Activated naive CD4-positive, alpha-beta T cell treated with anti-CD3 and anti-CD28 coated beads, Interleukin-2, amount 10 ng/mL, durations not matched to agents 7 days and 5 days (primary cell): ENCODE measurements at places on chromosomes 1 and 21.

- DNase-seq: no peak
Observed at GRCh38 chr1:95408507-95409136, 174.6 kb downstream of the RWDD3 start.

DNA sequence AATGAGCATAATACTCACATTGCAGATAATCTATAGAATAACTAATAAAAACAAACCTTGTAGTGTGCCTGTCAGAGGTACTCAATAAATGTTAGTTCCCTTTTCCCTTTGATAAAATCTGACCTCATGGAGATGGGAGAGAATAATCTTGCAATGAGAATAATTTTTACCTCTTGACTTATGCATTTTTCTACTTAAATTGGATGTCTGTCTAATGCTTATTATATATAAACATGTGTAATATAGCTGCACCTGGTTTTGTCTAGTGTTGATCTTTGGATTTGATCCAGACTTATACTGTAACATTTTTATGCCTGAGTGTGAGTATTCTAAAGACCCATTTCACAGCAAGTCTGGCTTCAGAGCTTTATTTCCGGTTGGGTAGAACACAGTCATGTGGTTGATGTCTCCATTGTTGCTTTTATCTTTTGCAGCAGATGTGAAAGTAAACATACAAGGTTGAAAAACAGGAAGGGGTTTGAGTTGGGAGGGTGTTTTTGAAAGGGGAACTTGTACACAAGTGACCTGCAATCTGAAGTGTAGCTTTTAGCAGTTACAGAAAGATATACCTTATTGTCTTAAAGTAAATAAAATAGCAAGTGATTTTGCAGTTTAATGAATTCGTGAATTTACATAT, 12.4 kb downstream of the EPB41 start:
- peak; percentile 55 for DNase-seq

DNA sequence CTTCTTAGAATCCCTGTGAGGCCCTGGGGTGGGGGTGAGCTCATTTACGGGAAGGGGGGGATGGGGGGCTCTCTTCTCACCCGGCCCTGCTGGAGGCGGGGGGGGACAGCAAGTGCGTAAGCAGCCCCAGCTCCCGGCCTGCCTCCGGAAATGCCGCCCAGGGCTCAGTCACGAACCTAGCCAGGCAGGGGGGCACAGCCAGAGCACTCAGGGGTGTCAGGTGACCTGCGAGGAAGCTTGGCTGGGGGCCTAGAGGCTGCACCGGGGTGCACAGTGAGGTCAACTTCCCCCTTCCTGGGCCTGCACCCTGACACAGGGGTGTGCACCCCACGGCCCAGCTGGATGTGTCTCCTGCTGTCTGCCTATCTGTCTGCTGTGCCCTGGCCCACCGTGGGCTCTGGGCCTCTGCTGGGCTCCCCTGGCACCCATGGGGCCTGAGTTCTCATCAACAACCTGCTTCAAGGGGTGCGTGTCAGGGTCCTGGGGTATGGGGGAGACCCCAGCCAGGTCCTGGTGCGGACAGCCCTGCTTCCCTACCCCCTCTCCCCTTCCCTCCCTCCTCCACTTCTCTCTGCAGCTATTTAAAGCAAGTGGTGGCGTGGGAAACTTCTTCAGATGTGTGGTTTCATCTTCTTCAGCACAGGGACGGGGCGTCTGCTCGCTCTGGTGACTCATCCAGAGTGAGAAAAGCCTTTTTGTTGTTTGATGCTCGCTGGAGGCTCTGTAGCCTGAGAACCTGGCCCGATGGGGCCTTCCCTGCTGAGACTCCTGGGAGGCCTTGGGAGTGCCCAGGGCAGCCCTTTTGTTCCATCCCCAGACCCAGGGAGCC, 92.5 kb upstream of the RUNX3 start:
- peak; percentile 98 for DNase-seq

DNA sequence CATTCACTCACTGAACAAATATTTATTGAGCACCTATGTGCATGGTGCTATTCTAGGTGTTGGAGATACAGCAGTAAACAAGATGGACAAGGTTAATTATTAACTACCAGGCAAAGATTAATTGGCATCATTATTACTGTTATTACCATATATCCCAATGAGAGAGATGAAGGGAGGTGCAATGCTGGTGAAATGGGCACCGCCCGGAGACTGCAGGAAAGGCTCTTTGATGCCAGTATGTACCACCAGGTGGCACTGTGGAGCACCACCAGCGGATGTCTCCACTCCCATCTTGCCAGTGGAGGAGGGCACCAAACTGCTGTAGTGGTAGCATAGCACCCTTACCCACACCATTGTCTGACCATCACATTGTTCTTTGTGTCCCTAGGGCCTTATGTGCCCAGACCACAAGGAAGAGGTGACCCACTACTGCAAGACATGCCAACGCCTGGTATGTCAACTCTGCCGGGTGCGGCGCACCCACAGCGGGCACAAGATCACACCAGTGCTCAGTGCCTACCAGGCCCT, 3.0 kb downstream of the TRIM46 start:
- DNase-seq: peak; percentile 92

- DNase-seq: no peak
Observed at GRCh38 chr1:171740356-171740863, 1.5 kb downstream of the VAMP4 start.

DNA sequence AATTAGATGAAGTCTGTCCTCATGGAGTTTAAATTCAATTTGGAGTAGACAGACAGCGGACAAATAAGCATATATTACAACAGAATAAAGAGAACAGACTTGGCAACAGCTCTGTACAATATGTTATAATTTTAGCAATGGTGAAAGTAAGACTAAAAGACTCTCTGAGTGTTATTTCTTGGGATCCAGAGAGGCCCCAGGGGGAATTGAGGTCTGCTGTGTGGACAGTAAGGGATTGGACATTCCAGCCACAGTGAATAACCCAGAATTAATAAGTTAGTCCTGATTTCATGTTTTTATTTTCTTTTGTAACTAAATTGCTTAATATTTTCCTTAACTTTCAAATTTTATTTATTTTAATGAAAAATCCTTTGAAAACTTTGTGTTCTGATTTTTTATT, 101.7 kb downstream of the PATJ start:
- DNase-seq: no peak

- DNase-seq: no peak
Observed at GRCh38 chr1:50724626-50725286, 235.3 kb downstream of the FAF1 start.

DNA sequence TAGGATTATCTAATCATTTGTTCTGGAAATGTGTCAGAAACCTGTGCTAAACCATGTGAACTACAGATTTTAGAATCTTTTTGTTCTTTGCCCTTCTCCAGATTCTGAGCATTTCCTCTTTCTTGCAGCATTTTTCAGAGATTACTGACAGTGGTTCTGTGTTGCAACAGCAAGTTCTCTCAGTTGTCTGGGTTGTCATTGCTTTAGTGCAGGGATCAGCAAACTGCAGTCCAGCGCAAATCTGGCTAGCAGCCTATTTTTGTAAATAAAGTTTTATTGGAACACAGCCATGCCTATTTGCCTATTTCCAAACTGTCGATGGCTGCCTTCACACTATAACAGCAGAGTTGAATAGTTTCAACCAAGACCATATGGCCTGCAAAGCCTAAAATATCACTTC, 66.3 kb upstream of the LRRC8D start:
- no peak for DNase-seq

DNA sequence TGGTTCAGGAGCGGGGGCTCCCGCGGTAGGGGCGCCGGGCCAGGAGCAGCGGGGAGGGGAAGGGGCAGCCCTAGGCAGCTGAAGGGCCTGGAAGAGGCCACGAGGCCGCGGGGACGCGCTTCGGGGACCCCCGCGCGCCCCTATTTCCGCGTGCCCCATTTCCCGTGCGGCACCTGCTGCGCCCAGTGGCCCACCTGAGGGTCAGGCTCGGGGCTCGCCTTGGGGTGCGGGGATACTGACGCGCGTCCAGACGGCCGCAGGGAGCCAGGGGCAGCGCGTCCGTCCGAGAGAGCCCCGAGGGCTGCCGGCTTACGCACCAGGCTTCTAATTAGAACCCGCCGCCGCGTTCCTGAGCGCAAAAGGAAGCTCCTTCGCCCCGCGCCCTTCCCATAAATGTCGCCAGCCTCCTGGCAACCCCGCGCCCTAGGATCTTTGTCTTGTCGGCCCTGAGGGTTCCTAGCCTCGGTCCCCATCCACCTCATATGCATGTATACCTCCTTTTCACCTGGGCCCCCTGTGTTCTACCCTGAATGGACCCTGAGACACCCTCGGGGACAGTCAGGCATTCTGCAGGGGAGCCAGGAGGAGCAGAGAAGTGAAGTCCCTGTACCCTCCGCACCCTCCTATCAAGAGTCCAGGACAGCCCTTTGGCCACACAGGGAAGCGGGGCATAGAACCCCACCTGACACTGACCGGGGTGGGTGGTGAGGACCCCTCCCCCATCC, 1.8 kb downstream of the WNT3A start:
- DNase-seq: no peak

DNA sequence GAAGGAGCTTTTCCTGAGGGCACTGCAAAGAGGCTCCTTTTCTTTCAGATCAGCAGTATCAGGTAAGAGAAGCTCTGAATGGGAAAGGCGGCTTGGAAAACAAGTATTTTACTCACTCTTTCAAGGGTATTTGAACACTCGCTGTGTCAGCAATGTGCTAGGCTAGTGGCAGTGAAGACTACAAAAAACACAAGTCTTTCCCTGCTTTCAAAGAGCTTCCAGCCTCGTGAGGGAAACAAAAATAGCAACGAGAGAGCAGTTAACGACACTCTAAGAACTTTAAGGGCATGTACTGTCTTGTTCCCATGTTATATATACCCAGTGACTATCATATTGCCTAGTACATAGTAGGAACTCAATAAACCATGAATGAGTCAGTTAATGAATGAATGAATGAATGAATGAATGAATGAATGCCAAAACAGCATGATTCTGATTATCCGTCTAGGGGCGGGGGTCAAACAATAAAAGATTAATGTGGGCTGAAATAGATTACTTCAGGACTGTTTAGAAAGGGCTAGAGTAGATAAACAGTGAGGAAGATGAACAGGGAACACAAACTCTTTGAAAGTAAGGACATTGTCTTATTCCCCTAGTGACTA, 14.2 kb upstream of the MCOLN3 start:
- no peak for DNase-seq

DNA sequence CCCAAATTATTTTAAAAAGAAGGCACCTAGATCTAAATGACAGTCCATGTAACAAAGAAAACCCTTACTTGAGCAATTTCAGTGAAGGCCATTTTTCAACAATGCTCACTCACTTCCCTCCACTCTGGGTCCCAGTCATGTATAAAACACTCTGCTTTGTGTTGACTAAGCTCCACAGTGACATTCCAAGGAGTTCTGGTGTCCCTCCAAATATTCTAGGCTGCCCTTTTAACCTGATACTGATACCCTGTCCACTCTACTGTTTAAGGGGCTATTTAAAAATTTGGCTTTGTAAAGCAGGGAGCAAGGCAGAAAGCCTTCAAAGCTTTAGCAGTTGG, 73.6 kb downstream of the GNG12 start:
- no peak for DNase-seq

DNA sequence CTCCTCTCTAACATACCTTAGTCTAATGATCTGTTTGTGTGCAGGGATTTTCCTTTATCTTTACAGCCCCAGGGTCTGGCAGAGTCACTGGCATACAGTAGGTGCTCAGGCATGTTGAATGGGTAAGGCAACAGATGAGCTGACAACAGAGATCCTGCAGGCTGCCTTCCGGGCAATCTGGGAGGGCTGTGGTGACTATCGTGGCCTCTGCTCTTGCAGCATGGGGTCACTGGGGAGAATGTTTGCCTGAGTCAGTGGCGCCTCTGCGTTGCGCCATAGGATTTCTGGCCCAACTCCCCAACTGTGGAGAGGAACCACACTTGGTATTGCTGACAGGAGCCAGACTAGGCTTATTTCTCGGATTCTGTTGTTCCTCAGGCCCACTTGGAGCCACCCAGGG, 93.8 kb downstream of the LAMC2 start:
- no peak for DNase-seq

- peak; percentile 76 for DNase-seq
Observed at GRCh38 chr1:203629507-203630082, 3.0 kb downstream of the ATP2B4 start.

GRCh38 chr1:48356901-48357300, 115.1 kb downstream of the SPATA6 start:
- DNase-seq: no peak

DNA sequence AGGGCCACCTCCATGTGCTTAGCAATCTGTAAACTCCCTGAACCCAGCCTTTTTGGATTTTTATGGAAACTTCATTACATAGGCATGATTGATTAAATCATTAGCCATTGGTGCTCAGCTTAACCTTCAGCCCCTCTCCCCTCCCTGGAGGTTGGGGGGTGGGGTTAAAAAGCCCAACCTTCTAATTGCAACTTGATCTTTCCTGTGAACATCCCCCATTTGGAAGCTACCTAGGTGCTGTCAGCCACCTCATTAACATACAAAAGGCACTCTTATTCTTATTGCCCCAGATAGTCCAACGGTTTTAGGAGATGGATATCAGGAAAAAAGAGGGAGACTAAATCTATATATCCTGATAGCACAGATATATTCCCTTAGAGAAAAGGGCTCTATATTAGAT, 424.0 kb upstream of the BEND5 start:
- DNase-seq: no peak

DNA sequence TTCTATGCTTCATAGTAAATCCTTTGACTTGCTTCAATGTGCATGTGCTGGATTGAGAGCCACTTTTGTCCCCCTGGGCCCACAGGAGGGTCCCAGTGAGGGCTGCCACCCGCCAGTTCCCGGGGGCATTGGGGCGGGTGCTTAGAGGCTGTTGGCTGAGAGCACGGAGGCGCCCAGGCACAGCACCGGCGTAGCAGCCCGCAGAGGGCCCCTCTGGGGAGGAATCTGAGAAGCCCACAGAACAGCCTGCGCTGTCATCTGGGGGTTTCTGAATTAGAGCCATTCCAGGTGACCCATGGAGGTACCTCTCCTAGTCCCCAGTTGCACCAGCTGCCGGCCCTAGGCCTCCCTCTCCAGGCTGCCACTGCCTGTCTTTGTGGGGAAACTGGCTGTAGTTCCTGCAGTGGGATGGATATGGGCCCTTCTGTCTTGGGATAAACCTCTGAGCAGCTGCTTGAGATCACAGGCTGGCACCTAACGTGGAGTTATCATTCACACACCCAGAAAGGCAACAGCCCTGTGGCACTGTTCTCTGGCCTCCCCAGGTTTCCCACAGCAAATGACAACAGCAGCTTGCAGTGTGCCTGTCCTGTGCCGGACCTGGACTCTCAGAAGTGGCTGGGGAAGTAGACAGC, 39.5 kb downstream of the TMEM51 start:
- no peak for DNase-seq

DNA sequence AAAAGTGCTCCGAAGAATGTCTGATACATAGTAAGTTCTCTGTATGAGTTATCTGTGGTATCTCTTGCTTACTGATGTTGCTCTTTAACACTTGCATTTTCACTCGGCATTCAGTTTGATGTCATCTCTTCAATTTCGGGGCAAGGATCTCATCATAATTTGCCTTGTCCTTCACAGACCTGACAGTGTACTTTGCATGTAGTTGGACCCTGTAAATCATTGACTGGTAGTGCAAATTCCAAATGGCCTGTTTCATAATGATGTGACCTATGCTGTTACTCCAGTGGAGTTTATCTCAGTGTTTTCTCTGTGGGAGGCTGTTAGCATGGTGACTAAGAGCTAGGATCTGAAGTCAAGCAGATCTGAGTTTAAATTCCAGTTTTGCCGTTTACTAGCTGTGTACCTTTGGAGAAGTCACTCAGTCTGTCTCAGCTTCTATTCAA, 34.2 kb upstream of the ABCD3 start:
- DNase-seq: no peak

GRCh38 chr1:85850238-85850637, 142.0 kb upstream of the ZNHIT6 start:
- no peak for DNase-seq

GRCh38 chr1:184163674-184164465, 112.3 kb downstream of the TSEN15 start:
- no peak for DNase-seq
